ENCODE measurements at places on chromosomes 5 and 9. TPM values are rescaled to one million over a fixed set of nuclear protein-coding genes. Genes with fewer than 3 reads are reported as not detected.

Gene NUTM2G
- not detected for total RNA-seq

DNA sequence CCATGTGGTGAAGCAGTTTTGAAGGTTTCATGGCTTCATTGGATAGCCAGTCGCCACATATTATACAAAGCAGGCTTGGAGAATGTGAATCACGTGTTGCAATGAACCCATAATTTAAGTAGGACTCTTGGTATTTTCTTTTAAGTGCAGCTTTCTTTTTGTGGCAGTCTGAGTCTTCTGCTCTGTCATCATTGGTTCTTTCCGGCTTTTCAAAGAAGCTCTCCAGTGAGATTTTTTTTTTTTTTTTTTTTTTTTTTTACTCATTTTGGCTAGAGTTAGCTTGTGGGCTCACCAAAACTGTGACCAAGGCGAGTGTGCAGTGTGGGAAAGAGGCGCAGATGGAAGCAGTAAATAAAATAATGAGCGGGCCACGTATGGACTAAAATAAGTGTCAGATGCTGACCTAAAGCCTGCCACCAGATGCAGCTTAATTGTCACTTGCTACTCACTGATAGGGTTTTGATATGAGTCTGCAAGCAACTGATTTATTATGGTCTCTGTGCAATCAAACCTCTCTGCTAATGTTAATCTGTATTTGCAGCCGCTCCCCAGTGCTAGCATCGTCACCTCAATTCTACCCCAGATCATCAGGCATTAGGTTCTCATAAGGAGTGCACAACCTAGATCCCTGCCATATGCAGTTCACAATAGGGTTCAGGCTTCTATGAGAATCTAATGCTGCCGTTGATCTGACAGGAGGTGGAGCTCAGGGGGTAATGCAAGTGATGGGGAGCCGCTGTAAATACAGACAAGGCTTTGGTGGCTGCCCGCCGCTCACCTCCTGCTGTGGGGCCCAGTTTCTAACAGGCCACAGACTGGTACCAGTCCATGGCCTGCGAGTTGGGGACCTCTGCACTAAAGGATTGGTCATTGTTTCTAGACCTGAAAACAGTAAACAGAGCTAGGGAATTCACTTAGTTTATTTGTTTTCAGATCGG, 45.5 kb upstream of the LARP1 start:
- DNase-seq, result no peak

DNA sequence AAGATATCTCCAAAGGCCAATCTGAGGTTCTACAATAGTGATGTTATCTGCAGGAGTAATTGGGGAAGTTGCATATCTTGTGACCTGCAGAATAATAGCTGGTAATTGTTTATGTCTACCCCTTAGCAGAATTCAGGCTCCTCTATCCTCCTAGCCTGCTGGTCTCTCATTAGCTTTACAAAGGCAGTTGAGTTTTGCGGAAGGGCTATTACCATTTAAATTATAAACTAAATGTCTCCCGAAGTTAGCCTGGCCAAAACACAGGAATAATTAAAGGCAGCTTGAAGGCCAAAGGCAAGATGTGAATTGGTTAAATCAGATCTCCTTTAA, 168.7 kb downstream of the TTC39B start:
- DNase-seq, result no peak

DNA sequence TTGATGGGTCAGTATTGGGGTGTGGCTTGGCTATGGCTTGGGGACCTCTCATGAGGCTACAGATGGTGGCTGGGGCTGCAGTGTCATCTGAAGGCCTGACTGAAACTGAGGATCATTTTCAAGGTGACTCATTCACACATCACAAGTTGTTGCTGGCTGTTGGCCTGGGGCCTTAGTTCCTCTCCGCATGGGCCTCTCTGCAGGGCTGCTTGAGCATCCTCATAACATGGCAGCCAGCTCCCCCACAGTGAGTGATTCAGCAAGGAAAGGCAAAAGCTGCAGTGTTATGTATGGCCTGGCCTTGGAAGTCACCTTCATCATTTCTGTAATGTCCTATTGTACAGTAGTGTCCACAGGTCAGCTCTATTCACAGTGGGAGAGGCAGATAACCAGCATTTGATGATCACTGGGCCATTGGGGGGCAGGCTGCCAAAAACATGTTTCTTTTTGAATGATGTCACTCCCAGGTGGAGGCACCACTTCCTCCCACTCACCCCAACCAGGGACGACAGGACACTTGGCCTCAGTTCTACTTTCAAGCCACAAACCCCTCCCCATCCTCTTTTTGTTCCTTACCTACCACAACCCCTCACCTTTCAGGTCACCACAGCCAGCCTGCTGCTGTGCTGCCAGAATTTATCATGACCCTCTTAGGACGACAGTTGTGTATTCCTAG, 14.4 kb downstream of the FGD3 start:
- no peak for DNase-seq

All from colonic mucosa (tissue), 4 donors.